Endothelial cell of umbilical vein (primary cell): ENCODE measurements at places on chromosomes 7 and 10.
A peak's percentile ranks its signal among the peaks of the same experiment; 100 is the strongest.

GRCh38 chr7:124084024-124084423 is 51.2 kb upstream of the TMEM229A start:
- peak; percentile 80 for DNase-seq

GRCh38 chr10:182441-183201 is 47.4 kb downstream of the ZMYND11 start:
- peak; percentile 90 for DNase-seq

- no peak for DNase-seq
Observed at GRCh38 chr10:103852189-103852711, 3.1 kb downstream of the SH3PXD2A start.

GRCh38 chr10:3464760-3465405 is 292.3 kb upstream of the PITRM1 start:
- DNase-seq: no peak

DNA sequence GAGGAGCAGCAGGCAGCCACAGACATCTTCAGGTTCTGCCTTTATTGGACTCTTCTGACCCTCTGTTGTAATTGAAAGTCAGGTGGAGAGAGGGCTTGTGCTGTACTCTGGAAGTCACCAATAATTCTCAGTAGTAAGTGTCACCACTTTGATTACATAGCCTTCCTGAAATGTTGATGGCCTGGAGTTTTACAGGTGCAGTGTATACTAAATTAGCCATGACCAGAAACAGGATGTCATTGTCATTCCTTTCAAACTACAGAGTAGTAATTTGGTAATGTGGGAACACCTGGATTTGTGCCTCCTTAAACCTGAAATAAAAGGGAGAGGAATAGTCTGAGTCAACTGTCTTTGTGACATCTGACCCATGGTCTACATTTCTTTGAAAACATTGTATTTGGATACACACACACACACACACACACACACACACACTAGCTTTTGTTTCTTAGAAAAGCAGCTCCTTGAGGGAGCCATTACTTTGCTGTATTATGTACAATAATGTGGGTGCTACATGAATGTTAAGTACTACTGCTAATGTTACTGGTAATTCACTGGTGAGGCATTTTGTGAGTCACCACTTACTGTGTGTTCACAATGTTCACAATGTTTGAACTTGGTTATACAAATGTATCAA is 19.6 kb downstream of the ARL4A start:
- peak; percentile 9 for DNase-seq

GRCh38 chr7:108452707-108453106 is 3.5 kb downstream of the NRCAM start:
- DNase-seq: peak; percentile 69

DNA sequence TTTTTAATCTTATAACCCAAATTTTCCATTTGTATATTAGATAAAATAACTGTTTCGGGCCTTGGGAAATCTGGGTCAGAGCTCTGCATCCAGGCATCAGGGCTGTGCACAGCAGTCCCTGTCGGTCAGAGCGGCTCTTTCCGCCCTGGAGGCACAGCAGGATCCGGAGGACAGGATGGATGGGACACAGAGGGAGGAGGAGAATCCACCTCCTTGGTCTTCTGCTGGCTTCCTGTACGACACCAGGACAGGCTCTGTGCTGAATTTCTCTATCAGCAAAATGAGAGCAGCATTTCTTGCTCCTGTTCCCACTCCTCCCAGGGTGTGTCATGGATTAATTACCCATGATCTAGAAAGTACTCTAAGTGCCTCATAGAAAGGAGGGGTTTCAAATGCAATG is 254.9 kb downstream of the SKAP2 start:
- no peak for DNase-seq

DNA sequence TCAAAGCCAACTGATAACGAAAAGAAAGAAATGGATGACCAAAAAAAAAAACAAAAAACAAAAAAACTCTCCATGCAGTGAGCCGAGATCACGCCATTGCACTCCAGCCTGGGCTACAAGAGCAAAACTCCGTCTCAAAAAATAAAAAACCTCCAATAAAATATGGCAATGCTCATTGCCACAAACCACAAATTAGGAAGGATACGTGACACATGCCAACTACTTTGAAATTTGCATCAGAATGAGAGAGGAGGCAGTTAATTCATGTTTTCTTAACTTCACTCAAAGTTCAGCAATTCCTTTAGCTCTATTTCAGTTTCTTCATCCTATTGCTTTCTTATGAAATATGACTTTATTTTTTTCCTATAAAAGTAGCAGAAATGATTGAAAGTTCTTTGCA is 398.1 kb upstream of the C7orf33 start:
- DNase-seq: no peak
